ENCODE measurements at places on chromosomes 2 and 18.

- no peak for DNase-seq
These were observed 97.0 kb upstream of the FN1 start for GRCh38 chr2:215532844-215533243.

DNA sequence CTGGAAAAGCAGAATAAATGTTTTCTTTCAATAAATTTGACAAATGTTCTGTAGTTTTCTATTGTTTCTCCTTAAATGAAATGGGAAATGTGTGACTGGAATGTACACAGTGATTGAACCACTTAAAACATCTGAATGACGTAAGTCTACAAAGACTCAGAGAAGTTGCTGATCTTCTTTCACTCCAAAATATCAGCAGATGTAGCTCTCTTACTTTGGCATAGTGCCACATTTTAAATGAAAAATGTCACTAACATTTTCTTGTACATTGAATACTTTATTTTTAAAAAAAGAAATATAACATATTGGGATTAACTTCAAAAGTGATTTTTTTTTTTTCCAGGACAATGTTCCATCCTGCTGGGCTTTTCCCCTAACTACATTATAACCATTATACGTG lies 565.6 kb downstream of the TMEM182 start:
- no peak for DNase-seq

GRCh38 chr2:24513281-24514071 lies 22.4 kb downstream of the NCOA1 start:
- peak; percentile 22 for DNase-seq

DNA sequence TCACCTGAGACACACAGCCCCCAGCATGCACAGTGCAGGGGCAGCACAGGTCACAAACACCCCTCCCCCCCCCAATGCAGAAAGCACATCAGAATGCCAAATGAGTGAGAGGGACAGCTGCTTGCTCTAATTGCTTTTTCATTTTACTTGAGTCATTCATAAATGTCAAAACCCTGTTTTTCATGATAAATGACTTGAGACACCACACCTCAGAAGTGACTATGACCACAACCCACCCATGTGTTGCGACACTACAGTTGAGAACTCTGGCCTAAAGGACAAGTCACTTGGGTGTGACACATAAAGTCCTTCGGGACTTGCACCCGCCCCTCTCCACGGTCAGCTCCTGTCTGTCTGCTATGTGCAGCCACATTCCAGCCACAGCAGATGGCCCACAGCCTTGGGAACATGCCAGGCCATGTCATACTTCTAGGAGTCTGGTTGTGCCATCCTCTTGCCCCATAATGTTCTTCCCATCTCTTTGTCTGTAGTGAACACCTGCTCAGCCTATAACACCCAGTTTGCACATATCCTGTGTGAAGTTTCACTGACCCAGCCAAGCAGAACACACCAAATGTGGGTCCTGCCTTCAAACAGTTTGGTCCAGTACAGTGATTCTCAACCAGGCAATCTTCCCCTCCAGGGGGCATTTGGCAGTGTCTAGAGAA lies 30.2 kb upstream of the RIOK3 start:
- DNase-seq, result peak; percentile 34

GRCh38 chr2:126059379-126059778 lies 596.6 kb upstream of the GYPC start:
- DNase-seq, result no peak

DNA sequence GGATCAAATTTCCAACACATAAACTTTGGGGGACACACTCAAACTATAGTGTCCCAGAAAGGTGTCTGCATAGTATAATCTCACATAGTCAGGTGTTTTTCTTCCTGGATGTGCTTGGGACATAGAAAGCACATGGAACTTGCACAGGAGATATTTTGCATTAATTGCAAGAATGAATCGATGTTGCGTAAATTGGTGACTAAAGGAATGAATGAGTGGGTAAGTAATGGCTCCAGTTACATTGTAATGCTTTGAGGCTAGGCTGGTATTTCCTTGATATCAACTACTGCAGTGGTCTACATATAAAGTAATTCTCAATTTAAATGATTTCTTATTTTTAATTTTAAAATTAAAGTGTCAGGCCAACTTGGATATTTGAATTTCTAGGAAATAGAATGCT lies 53.4 kb downstream of the SH3RF3 start:
- DNase-seq, result no peak

GRCh38 chr2:196242131-196242620 lies 70.8 kb upstream of the STK17B start:
- peak; percentile 52 for DNase-seq

- DNase-seq, result peak; percentile 89
These were observed 46.0 kb upstream of the RIT2 start for GRCh38 chr18:43161528-43161927.

Data from astrocyte (in vitro differentiated cells and primary cell).